ENCODE measurements at places on chromosomes 13 and 19.

DNA sequence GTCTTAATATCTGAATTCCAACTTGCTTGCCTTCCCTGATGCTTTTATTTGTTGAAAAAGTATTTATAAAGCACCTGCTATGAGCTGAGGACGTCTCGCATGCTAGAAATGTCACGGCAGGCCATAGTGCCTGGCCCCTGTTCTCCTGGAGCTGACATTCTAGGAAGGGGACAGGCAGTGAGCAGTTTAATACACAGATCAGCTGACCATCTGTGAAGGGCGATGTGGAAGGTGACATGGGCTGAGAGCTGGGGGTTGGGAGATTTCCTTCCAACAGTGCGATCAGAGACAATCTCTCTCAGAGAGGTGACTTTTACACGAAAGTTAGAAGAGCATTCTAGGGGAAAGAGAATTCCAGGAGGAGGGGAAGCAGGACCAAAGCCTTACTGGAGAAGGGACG lies 153.2 kb downstream of the ZNF536 start:
- no peak for DNase-seq

DNA sequence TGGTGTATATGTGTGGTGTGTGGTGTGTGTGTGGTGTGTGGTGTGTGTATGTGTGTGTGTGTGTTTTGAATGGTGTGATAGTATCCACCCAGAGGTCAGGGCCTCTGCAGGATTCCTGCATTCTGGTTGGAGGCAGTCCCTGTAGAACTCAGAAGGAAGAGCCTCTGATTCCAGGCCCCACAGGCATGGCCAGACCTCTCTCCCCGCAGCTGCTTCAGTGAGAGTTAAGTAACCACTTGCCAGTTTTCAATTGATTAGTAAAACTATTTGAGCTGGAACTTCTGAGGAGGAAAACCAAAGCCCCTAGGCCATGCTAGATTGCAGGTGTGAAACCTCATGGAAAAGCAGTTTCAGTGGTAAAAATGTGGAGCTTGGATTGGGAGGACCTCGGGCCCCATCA lies 2.1 kb downstream of the ATP12A start:
- no peak for DNase-seq

- DNase-seq: no peak
Observed at GRCh38 chr19:47704656-47705055, 8.6 kb upstream of the EHD2 start.

- DNase-seq: no peak
Observed at GRCh38 chr19:19445911-19446361, 40.5 kb downstream of the GATAD2A start.

- no peak for DNase-seq
Observed at GRCh38 chr13:81874253-81874652, 1533.3 kb upstream of the SPRY2 start.

DNA sequence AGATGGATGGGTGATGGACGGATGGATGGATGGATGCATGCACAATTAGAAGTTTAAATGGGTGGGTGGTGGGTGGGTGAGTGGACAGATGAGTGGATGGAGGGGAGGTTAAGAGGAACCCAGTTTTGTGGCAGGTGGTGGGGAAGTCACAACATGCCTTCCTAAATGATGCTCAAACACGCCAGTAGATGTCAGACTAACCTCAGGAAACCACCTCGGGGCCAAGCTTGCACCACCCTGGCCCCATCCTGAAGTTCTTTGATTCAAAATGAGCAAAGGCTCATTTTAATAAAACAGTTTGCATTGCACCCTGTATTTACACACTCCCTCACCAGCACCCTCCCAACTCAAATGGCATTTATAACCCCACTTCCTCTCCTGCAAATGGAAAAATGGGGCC lies 91.4 kb upstream of the CACNA1A start:
- peak; percentile 64 for DNase-seq

DNA sequence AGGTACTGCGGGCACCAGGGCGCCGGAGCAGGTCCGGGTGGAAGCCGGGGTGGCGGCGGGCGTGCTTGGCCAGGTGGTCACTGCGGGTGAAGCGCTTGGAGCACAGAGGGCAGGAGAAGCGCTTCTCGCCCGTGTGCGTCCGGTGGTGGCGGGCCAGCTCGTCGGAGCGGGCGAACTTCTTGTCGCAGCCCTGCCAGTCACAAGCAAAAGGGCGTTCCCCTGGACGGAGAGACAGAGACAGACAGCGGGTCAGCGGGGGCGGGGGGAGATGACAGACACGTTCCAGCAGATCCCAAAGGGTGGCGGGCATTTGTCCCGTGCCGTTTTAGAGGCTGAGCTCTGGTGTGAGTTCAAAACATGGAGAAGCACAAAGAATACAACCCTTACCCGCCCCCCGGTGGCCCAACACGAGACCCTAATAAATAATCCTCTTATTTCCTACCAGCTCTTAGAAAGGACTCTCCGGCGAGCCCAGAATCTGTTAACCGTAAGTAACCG lies 6.3 kb upstream of the REXO1 start:
- DNase-seq: no peak

DNA sequence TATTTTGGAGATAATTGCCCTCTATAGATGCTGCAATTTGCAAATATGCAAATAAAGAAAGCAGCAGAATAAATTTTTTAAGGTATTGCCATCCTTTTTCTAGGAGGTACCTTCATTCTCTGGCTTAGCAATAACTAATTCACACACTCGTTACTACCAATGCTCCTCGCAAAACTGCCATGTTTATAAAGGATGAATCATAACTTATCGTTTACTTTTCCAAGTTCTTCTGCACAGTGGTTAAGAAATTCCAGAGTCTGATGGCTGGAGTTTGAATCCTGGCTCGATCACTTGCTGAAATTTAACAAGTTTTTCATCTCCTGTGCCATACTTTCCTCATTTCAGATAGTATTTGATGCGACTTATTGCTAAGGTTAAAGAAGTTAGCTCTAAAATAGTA lies 708.6 kb upstream of the KLHL1 start:
- DNase-seq: no peak

DNA sequence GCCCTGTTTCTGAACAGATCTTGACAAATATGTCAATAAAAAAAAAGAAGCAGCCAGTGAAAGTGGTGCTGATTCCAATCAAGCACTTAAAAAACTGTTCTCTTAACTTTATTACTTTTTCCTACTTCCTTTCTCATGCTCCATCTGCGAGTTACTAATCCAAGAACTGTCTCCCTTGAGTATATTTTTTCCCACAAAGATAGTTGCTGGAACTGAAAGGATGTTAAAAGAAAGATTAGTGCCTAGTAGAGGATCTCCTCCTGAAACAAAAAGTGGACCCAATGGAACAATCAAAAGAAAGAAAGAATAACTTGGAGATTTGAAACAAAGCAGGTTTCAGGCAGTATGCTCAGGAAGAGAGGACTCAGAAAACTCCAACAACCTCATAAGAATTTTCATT lies 1034.8 kb downstream of the PCDH17 start:
- no peak for DNase-seq

DNA sequence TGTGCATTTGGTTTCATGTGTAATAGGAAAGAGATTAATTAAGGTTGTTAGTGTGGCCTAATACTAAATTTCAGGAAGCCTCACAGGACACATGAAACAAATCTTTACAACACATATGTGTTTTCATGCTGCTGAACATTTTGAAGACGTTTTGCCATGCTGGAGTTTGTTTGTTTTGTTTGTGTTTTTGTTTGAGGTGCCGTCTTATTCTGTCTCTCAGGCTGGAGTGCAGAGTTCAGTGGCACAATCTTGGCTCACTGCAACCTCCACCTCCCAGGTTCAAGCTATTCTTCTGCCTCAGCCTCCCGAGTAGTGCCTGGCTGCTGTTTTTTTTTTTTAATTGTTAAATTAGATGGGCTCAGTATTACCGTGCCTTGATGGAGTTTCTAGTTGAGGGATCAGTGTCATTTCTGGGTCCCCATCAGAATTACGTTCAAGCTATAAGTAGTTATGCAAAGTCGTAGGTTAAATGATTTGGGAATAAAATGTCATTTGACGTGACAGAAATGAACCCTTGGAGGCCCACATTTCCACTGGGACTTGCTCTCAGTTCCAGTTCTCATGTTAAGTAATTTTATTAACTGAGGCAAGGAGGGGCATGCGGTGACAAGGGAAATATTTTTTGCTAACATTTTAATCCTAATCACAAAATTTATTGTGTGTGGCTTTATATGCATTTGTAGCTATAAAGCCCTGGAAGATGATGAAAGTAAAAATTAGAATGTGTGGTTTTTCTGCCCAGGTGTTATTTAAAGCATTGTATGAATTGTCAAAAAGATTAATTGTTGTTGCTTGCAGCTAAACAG lies 196.9 kb downstream of the TM9SF2 start:
- no peak for DNase-seq

DNA sequence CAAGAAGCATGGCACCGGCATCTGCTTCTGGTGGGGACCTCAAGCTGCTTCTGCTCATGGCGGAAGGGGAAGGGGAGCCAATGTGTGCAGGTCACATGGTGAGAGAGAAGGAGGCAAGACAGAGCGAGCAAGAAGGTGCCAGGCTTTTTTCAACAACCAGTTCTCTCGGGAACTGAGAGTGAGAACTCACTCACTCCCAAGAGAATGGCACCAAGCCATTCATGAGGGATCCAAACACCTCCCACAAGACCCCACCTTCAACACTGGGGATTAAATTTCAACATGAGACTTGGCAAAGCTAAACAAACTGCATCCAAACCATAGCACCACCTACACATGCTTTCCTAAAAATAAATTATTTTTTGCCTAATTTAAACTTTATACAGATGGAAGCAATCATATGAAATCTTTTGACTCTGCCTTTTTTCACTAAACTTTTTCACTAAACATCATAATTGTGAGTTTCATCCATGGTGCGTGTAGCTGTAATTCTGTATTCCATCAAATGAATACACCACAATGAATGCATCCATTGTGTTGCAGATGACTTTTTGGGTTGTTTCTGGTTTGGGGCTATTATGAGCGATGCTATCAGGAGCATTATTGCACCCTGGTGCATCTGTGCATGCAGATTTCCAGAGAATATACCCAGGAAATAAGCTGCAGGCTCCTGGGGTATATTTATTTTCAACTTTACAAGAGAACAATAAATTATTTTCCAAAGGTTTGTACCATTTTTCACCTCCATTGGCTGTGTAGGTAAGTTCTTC lies 14.6 kb upstream of the IPO5 start:
- DNase-seq: no peak

DNA sequence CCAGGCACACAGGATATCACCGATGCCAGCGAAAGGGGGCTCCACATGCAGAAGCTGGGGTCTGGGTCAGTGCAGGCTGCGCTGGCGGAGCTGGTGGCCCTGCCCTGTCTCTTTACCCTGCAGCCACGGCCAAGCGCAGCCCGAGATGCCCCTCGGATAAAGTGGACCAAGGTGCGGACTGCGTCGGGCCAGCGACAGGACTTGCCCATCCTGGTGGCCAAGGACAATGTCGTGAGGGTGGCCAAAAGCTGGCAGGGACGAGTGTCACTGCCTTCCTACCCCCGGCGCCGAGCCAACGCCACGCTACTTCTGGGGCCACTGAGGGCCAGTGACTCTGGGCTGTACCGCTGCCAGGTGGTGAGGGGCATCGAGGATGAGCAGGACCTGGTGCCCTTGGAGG lies 7.2 kb downstream of the NCAN start:
- no peak for DNase-seq

- no peak for DNase-seq
Observed at GRCh38 chr19:805166-805551, 7.9 kb downstream of the PTBP1 start.

DNA sequence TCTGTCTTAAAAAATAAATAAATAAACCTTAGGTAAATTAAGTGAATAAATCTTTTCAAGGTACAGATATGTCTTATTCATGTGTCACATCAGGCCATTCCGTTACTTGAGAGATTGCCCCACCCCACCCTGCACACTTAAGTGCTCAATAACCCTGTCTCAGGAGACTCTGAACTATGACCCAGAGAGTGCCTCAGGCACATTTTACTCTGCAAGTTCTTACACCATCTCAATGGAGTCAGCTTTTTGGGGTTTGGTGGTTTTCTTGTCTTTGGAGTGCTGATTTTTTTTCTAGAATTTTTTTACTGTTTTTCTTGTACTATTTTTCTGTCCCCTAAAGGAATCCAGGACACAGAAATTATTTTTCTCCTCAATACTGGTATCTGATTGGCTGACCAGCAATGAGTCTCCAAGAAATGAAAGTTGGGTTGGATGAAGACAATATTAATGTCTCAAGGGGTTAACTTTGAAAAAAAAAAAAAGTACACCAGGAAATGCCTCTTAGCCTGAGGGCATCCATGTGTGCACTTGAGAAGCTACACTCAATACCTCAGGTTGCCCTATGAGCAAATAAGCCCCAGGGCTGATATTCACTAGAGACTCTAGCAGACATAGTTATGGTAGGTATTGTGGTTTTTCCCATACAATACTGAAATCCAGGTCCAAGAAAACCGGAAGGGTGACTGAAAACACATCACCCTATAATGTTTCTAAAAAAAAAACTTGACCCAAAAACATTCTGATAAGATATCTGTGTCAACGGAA lies 114.6 kb upstream of the ZNF91 start:
- no peak for DNase-seq

GRCh38 chr19:19416280-19416679 lies 10.8 kb downstream of the GATAD2A start:
- no peak for DNase-seq

GRCh38 chr19:41234512-41235168 lies 15.6 kb downstream of the AXL start:
- no peak for DNase-seq

DNA sequence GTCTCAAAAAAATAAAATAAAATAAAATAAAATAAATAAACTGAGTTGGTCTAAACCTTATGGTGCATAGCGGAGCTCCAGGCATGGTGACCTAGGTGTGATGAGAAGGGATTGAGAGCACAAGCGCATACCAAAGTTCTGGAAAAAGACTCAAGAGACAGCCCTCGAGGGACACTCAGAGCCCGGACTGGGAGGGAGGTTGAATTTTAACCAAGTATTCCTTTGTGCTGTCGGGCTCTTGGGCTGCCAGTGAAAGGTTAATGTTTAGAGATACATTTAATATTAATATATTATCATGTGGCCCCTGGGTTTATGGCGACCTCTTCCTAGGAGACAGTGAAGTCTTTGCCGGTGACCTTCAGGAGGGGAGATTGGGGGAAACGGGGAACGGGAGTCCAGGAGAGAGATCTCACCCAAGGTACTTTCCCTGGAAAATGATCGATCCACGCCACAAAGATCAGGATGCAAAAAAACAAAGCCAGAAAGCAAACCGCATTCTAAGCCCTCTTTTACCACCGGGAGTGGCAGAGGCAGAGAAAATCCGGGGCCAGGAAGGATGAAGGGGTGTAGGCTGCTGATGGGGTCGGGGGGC lies 1.6 kb downstream of the FUT6 start:
- DNase-seq: no peak

GRCh38 chr13:112854321-112854720 lies 114.7 kb upstream of the MCF2L start:
- DNase-seq: no peak

Data from kidney glomerular epithelial cell (primary cell).